ENCODE measurements at places on chromosomes 12 and 14.
A peak's percentile ranks its signal among the peaks of the same experiment; 100 is the strongest.

- DNase-seq: no peak
Measured at GRCh38 chr12:62519043-62519442, 52.4 kb downstream of the MON2 start.

- DNase-seq: no peak
Measured at GRCh38 chr14:51430079-51430478, 190.0 kb downstream of the TMX1 start.

GRCh38 chr12:107372229-107372658 is 278.9 kb upstream of the CRY1 start:
- peak; percentile 20 for DNase-seq

- peak; percentile 48 for DNase-seq
Measured at GRCh38 chr12:120640861-120641833, 721 bp downstream of the CABP1 start.
